ENCODE measurements at places on chromosomes 3 and 15.
A peak's percentile ranks its signal among the peaks of the same experiment; 100 is the strongest.

- DNase-seq, result no peak
Observed at GRCh38 chr3:45414823-45415222, 26.4 kb downstream of the LARS2 start.

DNA sequence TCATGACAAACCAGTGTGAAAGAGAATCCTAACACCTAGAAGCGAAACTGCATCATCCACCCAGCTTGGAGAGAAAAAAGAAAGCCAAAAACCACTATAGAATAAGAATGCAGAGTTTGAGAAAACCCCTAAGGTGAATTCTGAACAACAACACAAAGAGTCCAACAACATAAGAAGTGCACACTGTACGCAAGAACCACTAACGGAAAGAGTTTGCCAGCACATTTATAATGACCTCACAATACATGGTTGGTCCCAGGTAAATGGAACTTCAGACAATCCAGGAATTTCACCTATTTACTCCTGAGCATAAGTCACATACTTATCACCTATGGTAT lies 128.3 kb upstream of the BHLHE40 start:
- DNase-seq, result no peak

DNA sequence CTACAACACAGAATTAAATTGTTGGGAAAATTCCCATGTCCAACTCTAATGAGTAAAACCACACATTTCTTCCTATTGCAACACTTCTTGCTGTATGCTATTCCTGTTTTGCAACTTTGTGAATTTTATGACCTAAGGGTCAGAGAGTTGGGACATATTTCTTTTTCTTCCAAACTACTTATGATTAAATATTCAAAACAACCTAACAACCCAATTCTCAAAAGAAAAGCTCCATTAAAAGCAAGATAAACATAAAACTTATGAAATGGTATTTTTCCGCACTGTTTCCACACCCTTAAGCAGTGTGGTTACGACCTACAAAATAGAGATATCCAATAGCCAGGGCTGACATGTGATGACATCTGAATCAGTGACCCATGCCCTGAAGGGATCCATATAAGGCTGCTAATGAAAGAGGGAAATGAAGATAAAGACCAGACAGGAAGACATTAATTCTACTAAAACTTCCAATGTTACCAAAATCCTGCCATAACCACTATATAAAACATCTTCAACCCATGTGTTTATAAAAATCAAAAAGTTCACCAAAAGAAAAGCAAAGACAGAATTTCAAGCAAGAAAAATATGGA lies 45.6 kb downstream of the DMXL2 start:
- no peak for DNase-seq

- no peak for DNase-seq
Observed at GRCh38 chr3:48695393-48695753, 9.7 kb upstream of the NCKIPSD start.

- no peak for DNase-seq
Observed at GRCh38 chr15:50758712-50759205, 6.7 kb downstream of the SPPL2A start.

DNA sequence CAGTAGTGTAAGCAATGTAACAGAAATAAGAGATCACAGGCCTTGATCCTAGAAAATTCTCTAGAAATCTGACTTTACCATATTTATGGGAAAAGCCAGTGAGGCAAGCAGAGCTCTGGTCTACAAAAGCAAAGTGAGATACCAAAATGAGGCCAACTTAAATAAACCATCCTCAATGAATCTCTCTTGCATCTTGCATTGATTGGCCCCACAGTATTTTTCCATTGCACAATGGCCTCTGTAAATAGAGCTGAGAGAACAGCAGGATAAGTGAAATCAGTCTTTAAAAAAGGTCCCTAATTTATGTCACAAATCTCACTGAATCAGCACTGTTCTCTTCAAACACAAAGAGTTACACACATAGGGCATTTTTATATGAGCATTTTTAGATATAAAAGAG lies 8.9 kb downstream of the CFAP20DC start:
- no peak for DNase-seq

- DNase-seq, result no peak
Observed at GRCh38 chr3:180409883-180410282, 192.1 kb upstream of the TTC14 start.

GRCh38 chr15:52780172-52780980 lies 9.8 kb downstream of the ONECUT1 start:
- peak; percentile 20 for DNase-seq

DNA sequence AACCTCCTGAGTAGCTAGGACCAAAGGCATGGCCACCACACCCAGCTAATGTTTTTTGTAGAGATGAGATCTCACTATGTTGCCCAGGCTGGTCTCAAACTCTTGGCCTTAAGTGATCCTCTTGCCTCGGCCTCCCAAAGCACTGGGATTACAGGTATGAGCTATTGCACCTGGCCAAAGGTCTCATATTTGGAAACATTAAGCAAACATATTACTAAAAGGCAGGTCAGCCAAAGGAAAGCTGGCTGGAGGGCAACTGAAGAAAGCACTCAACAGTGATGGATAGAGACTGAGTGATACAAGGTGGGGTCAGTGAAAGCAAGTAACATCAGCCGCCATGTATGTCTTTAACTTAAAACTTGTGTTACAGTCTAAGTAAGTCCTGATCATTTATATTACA lies 57.5 kb downstream of the TBC1D2B start:
- DNase-seq, result no peak

DNA sequence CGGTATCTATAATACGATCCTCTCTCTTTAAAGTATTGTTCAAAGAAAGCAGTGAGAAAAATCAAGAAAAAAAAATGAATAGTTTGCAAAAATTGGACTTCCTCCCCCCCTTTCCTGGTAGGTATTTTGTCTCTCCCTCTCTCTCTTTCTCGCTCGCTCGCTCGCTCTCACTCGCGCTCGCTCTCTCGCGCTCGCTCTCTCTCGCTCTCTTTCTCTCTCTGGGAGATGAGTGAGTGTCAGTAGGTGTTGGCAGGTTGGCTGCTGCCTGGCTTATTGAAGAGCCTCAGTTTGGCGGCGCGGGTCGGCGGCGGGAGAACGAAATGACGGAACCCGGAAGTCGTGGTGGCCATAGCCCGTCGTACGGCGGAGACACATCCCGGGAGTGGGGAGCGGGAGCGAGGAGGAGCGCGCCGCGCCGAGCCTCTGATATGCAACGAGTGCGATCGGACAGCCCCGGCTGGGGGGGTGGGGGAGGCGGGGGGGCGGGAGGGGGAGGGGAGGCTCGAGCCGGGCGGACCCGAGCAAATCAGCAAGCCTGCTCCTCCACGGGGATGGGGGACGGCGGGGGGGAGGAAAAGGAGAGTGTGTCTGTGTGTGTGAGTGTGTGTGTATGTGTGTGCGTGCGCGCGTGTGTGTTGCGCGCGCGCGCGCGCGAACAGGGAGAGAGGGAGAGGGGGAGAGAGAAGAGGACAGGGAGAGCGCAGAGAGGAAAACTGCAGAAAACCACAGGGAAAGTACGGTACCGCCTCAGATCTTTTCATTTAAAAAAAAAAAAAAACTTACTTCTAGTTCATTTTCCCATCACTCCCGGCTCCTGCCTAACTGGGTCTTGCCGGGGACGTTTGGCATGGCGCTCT lies at the start of gene MEIS2:
Gene MEIS2 (minus strand): TSS at position 441 of the 857 bp plus-strand sequence. CDS start 1,083 bp downstream, outside the sequence.
- DNase-seq, result no peak

DNA sequence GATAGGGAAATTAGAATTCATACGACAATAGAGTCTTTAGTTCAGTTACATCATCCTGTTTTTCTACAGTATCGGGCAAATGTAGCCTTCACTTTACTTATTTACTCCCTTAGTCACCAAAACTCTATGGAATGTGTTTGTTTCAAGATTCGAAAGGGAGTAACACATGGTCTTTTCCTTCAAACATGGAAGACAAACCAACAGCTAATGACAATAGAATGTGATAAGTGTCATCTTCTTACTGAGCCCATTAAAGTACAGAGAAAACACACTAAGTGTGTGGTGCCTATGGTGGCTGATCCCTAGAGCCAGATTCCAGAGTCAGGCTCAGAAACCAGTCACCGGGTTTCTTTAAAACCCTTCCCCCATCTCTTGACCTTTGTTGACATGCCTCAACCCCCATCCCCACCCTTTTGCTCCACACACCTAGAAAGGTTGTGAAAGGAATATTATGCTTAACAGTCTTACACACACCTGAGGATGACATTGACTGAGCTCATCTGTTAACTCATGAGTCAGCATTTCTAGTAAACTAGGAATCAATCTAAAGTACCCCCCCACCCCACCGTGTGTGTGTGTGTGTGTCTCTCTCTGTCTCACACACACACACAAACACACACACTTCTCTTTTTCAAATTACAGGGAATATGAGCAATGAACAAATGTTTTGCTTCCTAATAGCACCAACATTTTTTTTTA lies 549.6 kb upstream of the CCDC54 start:
- DNase-seq, result no peak

DNA sequence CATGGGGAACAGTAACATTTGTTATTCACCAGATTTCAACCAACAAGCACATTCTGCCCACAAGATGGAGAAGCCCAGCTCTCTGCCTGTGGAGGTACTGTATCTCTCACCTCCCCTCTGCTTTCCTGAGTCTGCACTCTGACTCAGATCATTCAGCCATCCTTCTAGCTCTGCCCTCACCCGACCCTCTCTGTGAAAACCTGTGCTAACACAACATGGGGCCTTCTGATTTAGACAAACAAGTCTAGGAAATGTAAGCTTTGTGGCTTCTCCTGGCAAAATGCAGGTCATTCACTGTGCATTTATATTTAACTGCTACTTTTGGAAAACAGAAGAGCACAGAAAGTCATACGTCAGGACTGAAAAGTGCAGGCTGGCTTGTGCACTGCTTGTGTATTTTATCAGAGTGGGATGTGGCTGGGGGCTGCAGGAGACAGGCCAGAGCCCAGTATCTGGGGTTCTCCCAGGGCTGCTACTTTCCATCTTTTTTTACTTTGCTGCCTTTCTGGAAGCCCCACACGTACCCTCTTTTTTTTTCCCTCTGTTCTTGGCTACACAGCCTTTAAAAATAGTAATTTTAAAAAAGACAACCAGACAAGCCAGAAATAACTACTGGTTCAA lies 50.8 kb downstream of the SUSD5 start:
- DNase-seq, result no peak

- DNase-seq, result no peak
Observed at GRCh38 chr15:83784975-83785374, 131.1 kb downstream of the ADAMTSL3 start.
